Suppressor macrophage (primary cell): ENCODE measurements at places on chromosomes 5 and 9.

- peak; percentile 68 for DNase-seq
Measured at GRCh38 chr9:107340920-107341632, 58.0 kb downstream of the RAD23B start.

DNA sequence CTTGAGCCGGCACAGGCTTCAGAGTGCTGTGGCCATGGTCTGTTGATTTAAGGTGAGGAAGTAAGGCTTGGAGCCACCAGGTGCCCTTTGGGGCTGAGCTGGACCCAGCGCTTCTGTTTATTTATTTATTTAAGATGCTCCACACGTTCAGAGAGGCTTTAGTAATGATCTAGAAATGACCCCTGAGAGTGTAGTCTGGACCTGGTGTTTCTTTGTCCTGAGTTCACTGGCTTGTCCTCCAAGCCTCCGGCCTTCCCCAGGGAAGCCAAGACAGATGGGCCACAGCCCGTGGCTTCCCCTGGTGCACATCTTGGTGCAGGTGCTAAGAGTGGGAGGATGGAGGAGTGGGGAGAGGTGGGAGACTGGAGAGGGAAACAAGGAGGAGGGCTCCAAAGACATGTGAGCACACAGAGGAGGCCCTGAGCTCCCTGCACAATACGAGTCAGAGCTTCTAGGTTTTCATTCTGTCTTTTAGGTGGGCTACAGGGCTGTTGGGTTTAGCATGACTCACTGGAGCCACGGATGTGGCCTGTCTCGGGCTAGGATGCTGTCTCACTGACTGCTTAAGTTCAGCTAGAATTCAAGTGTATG, 56.9 kb downstream of the AHRR start:
- no peak for DNase-seq

DNA sequence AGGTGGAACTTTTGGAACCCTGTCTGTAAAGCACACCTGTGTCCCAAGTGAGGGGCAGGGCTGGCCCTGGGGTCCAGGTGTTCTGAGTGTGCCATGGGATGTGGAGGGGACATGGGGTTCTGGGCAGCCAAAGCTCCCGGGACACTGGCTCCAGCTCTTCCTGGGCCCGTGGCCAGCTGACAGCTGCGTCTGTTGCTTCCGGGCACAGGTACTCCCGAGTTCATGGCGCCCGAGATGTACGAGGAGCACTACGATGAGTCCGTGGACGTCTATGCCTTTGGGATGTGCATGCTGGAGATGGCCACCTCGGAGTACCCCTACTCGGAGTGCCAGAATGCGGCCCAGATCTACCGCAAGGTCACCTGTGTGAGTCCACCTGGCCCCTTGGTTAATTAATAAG, 50.7 kb downstream of the WNK2 start:
- DNase-seq = no peak

GRCh38 chr5:113548396-113548795, 34.9 kb downstream of the YTHDC2 start:
- no peak for DNase-seq

GRCh38 chr9:81625969-81626368, 63.4 kb downstream of the TLE1 start:
- DNase-seq = no peak

- DNase-seq = peak; percentile 8
Measured at GRCh38 chr9:104090578-104090977, 3.5 kb upstream of the SMC2 start.

- DNase-seq = no peak
Measured at GRCh38 chr9:132849185-132849706, 28.8 kb downstream of the AK8 start.

GRCh38 chr5:159975462-159976019, 33.4 kb upstream of the TTC1 start:
- peak; percentile 6 for DNase-seq

GRCh38 chr5:16507716-16508115, 42.1 kb upstream of the ZNF622 start:
- no peak for DNase-seq

- peak; percentile 66 for DNase-seq
Measured at GRCh38 chr9:130268521-130269211, 3.1 kb downstream of the HMCN2 start.

- DNase-seq = no peak
Measured at GRCh38 chr5:80129146-80129545, 94.0 kb downstream of the THBS4 start.

DNA sequence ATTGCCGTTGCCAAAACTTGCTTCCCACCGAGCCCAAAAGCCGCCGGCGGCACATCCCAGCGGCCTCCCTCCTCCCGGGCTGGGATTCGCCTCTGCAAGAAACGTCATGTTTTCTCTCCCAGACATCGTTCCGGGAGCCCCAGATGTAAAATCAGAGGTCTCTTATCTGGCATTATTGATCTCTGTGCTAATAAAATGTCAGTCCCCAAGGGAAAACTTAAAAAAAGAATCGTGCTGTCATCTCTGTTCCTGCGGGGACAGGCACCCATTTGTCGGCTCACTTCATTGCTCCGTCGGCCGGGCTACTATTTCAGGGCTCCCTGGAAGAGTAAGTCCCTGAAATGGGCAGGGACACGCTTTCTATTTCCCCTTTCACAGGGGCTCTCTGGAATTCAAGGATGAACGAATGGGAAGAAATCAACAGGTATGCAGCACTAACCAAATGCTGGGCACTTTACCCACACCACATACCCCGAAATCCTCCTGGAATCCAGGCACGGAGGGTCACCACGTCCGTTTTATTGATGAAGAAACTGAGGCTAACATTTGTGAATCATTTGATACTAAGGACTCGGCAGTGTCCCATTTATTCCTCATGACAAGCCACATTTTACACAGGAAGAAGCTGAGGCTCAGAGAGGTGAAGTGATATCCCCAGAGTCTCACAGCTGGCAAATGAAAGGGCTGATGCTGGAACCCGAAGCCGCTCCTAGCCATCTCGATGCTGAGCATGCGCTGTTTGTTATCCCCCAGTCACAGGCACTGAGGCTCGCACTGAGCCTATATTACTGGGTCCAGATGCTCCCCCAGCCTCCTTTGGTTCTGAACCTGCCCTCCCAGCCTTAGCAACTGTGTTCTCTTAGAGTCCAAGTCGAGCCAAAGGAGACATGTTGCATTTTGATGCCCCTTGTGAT, 35.7 kb upstream of the MSX2 start:
- DNase-seq = no peak

GRCh38 chr9:130854092-130854491, 19.0 kb downstream of the ABL1 start:
- no peak for DNase-seq

GRCh38 chr5:77683171-77683732, 44.7 kb upstream of the OTP start:
- no peak for DNase-seq

DNA sequence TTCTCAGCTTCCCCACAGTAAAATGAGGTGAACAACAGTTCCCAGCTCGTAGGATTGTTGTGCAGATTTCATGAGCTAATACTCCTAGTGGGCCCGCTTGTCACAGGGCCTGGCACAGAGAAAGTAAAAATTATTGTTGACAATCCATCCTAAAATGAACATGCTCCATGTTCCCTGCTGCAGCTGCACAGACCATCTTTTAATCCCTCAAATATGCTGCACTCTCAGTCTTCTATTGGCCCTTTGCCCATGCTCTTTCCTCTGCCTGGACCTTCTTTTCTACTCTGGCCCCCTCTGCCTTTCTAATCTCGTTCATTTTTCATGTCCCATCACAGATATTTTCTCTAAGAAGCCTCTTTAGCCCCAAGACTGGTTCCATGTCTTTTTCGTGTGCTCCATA, 117.7 kb upstream of the NR3C1 start:
- no peak for DNase-seq
